Osteoblast (primary cell): ENCODE measurements at places on chromosomes 3 and 15. TPM values are rescaled to one million over a fixed set of nuclear protein-coding genes. Genes with fewer than 3 reads are reported as not detected.

The GRIP2 gene
- under 0.01 and 1.4 TPM in 2 replicates for total RNA-seq

The GLDN gene
- total RNA-seq: 0.59 and 1.1 TPM in 2 replicates

The SLC2A2 gene
- not detected in 2 replicates for total RNA-seq

DNA sequence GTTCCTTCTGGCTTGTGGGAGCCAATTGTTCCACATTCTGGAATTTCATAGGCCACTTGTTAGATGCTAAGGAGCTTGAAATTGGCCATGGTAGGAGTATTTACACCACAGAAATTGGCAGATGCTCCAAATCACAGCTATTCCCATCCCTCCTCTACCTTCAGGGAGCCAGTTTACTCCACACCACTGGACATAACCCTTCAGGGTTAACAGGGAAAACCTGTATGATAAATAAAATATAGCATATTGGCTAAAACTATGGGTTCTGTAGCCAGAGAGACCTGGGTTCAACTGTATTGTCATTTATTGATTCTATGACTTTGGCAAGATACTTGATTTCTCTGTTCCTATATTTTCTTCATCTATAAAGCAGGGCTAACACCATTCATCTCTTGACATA, 384.2 kb upstream of the PROK2 start:
- peaks cover 12% of the 10 kb centered on the region for H3K4me1 ChIP-seq
- H3K4me3 ChIP-seq: no peak overlapping the region
- no peaks in the 10 kb centered on the region for H3K27me3 ChIP-seq
- DNase-seq: no peak

DNA sequence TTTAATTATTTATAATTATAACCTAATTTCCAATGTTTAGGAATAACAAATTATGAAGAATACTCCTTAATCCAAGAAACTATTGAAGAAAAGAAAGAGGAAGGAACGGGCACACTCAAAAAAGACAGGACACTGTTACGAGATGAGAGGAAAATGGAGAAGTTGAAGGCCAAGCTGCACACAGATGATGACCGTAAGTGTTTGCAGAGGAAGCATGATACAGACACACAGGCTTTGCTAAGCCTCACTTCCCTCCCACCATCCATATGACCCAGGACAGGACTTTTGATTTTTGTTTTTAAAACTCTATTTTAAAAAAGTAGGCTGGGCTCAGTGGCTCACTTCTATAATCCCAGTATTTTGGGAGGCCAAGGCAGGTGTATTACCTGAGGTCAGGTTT, 389.4 kb upstream of the TPM1 start:
- DNase-seq: no peak
- no peak overlapping the region for H3K27ac ChIP-seq
- peaks cover 7% of the 10 kb centered on the region for H3K4me1 ChIP-seq
